Stimulated activated CD4-positive, alpha-beta T cell treated with anti-CD3 and anti-CD28 coated beads, TNF-alpha, amount 100 ng/mL, for 24 hours (primary cell): ENCODE measurements at places on chromosomes 2 and 18.

GRCh38 chr2:232632904-232633412 lies 446 bp upstream of the EFHD1 start:
- no peak for DNase-seq

GRCh38 chr2:200442471-200442870 lies 67.4 kb downstream of the KCTD18 start:
- no peak for DNase-seq

DNA sequence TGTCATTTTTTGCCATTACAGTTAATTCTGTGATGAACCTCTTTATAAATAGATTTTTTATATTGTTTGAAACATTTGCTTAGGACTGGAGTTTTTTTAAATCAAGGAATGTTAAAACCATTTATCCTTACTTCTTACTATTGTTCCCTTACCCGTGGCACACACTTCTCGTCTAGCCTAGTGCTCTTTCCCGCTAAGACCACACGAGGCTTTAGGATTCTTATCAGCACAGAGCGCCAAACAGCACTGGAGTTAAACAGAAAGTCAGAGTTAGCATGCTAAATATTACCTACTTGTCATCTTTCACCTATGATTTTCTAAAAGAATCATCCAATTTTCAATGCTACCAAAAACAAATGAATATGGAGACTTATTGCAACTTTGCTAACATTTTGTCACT lies 112.6 kb downstream of the TMEFF2 start:
- DNase-seq: no peak

DNA sequence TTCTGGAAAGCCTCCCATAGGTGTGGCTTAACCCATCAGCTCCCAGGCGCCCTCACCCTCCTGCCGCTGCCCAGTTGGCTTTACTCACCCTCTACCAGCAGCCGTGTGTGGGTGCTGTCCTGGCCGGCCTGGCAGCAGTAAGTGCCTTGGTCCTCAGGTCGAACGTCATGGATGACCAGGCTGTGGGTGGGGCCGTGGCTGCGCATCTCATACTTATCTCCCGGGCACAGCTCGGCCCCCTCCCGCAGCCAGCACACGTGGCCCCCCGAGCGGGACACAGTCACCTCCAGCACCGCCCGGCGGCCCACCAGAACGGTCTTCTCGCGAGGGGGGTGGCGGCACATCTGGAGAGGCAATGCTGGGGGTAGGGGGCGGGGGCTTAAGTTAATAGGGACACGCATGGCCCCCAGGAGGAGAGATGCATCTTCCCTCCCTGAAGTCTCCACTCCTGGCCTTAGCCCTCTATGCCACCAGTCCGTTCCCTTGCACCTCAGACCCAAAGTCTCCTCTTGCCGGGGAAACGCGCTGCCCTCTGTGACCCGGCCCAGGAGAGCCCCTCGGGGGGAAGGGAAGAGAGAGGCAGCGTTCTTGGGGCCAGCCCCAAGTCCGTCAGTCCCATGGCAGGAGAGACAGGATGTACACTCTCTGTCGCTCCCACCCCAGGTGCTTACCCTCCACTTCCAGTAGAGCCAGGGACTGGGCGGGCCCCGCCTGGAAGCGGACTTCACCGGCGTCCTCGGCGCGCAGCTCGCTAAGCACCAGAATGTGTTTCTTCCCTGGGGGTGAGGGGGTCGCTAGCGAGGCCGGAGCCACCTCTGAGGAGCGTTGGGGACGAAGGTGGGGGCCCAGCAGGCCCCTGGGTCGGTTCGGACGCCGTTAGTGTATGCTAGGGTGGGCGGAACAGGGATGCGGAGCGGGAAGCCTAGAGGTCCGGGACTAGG lies 7.9 kb downstream of the TMEM198 start:
- DNase-seq: no peak

GRCh38 chr2:176763130-176763529 lies 449.5 kb upstream of the HNRNPA3 start:
- DNase-seq: no peak

- DNase-seq: no peak
These were observed 69.8 kb downstream of the MTA3 start for GRCh38 chr2:42638080-42638784.

DNA sequence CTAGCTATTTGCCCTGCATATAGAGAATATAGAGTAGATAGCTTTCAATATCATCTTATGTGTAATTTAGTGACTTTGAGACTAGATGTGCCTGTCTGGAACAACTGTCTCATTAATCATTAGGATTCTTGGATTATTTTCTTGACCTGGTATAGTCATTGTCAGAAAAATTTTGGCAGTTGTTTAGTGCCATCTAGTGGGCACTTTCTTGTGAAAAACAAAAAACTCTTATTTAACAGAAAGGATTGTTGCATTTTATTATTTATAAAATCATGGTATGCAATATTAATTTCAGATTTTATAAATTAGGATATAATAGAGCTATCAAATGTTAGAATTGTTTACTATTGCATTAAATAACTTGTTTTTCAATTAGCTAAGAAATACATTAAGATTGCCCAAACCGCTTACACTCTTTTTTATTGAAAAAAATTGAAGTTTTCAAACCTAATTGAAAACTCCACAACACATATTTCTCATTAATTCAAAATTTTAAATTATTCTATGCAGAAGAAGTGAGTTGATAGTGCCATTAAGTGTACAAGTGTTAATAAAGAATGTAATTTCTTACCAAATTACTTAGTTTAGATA lies 80.3 kb downstream of the DYNAP start:
- DNase-seq: no peak

- DNase-seq: no peak
These were observed 463.3 kb upstream of the CELF4 start for GRCh38 chr18:38028946-38029345.

GRCh38 chr2:60292242-60292641 lies 261.2 kb downstream of the BCL11A start:
- no peak for DNase-seq

DNA sequence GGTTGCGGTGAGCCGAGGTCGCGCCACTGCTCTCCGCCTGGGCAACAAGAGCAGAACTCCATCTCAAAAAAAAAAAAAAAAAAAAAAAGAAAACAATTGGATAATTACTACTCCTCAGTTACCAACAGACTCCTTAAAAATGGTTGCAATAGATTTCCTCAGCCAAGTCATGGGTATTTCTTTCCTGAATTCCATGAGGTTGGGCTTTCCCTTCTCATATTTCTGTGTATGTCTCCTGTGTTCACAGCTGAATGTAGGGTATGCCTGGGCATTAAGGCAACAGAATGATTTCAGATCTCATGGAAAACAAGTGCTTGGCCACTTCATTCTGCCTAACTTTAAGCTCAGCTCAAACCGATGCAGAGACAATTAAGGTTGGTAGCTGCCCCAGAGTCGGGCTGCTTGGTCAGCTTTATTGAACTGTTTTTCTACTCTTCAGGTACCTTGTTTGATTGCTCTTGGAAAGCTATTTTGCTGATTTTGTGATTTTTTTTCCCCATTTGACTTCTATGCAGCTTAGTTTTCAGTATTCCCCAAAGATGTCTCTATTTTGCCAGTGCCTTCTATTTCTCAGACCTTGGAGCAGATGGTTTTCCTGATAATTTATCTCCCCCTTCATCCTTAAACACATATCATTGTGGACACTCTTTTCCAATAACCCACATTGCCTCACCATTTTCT lies 24.8 kb downstream of the KIF5C start:
- DNase-seq: no peak

- DNase-seq: peak; percentile 58
These were observed 43.2 kb upstream of the UBE2F start for GRCh38 chr2:237923481-237924163.

- DNase-seq: no peak
These were observed 255.6 kb downstream of the CCDC178 start for GRCh38 chr18:33184958-33185357.

- no peak for DNase-seq
These were observed 27.1 kb downstream of the SMIM21 start for GRCh38 chr18:75400366-75400765.

DNA sequence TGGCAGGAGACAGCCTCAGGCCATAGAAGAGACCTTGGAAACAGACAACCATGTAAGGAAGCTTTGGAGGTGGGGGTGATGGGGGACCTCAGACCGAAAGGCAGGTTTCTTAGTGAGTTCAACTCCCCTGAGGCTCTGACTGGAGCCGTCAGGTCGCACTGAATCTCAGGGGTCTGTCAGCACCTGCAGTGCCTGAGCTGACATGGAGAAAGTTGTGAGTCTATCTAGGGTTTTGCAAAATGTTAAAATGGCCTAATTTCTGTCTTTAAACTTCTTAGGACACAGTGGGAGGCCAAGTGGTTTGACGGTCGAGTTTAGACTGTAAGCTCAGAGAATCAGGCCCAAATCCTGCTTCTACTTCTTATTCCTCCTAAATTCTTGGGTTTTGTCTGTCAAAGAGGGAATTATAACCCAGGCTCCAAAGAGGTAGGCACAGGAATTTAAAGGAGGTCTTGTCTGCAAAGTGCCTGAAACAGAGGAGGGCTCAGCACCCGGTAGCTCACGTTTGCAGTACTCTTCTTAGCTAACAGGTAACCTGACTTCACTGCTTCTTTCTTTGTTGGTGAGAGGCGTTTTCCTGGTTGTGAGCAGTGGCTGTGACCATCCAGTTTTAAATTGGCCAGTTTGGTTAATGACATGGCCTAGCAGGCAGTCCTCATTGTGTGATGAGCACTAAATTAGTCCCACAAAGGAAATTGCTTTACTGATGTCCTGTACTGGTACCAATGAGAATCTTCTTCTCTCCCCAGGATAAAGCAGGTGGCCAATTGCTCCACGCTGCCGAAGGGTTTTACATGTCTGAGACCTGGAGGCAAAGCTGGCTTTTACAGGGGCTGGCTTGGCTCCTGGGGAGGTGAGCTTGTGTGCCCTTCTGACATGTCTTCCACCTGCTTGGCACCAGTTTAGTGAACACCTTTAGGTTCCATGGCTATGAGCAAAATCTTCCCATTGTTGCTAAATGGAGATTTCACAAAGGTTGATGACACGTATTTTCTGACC lies 95.7 kb downstream of the MYCN start:
- no peak for DNase-seq
